ENCODE measurements at places on chromosomes 6 and 20.
A peak's percentile ranks its signal among the peaks of the same experiment; 100 is the strongest.

- no peak for DNase-seq
These were observed 18.4 kb upstream of the IFNGR1 start for GRCh38 chr6:137237413-137238170.

DNA sequence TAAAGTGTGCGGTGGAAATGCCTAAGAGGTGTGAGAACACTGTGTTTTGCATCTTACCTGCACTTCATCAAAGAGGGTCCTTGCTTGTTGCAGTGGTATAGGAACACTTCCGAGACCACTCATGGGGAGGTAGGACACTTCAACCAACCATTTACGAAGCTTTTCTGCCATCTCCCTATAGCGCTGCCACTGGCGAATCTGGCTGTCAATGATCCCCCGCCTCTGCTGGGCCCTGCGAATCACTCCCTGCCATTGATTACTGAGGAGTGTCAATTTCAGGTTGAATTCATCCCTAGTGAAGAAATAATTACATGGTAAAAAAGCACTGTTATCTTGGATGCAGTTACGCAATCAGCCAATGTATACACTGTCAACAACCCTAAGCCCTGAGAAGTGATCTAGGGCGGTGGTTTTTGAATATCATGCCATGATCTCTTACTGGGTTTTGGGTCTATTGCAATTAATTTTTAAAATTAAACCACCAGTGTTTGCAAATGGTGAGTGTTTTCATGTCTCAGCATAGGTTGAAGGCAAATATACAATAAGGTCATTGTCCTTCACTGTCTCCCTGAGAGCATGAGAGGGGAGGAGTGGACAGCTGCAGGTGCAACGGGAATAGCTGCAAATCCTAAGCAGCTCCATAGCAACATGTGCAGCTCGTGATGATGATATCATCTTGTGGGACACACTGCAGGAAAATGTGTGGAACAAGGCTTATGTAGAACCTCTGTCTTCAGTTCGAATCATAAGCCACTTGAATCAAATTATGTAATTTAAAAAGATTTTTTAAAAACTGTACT is 400.6 kb downstream of the ESR1 start:
- no peak for DNase-seq

- DNase-seq, result peak; percentile 56
These were observed 54.1 kb upstream of the PTPRT start for GRCh38 chr20:43243672-43244269.

DNA sequence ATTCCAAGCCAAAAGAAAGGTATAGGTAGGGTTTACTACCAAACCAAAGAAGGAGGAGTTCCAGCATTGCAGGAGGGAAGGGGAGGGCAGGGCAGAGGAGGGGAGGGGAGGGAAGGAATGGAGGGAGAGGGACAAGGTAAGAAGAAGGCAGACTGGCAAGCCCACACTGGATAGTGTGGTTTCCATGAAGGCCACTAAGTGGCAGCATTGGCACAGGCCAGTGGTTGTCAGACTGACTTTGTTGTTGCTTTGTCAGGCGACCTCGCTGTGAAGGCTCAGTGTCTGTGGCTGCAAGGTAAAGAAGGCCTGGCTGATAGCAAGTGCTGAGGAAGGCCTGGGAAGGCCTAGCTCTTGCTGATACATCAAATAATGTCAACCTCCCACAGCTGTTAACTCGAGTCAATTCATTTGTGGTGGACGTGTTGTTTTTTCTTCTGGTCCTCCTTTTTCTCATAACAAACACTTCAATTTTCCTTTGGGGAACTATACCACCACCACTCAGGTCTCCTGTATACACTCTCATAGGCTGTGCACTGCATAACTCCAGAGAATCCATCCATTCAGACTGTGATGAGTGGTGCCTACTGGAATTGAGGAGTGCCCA is 7.7 kb upstream of the ZNF334 start:
- peak; percentile 80 for DNase-seq

GRCh38 chr6:103799971-103800670 is 1059.6 kb downstream of the HACE1 start:
- no peak for DNase-seq

DNA sequence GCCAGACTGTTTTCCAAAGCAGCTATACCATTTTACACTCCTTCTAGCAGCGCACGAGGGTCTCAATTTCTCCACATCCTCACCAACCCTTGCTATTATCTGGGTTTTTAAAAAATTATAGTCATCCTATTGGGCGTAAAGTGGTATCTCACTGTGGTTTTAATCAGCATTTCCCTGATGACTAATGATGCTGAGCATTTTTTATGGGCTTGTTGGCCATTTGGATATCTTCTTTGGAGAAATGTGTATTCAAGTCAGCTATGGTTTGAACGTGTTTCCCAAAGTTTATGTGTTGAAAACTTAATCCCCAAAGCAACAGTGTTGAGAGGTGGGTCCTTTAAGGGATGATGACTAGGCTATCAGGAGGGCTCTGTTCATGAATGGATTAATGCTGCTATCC is 6.7 kb downstream of the MCUR1 start:
- DNase-seq, result no peak

GRCh38 chr6:168232062-168232461 is 87.5 kb downstream of the DACT2 start:
- DNase-seq, result no peak

DNA sequence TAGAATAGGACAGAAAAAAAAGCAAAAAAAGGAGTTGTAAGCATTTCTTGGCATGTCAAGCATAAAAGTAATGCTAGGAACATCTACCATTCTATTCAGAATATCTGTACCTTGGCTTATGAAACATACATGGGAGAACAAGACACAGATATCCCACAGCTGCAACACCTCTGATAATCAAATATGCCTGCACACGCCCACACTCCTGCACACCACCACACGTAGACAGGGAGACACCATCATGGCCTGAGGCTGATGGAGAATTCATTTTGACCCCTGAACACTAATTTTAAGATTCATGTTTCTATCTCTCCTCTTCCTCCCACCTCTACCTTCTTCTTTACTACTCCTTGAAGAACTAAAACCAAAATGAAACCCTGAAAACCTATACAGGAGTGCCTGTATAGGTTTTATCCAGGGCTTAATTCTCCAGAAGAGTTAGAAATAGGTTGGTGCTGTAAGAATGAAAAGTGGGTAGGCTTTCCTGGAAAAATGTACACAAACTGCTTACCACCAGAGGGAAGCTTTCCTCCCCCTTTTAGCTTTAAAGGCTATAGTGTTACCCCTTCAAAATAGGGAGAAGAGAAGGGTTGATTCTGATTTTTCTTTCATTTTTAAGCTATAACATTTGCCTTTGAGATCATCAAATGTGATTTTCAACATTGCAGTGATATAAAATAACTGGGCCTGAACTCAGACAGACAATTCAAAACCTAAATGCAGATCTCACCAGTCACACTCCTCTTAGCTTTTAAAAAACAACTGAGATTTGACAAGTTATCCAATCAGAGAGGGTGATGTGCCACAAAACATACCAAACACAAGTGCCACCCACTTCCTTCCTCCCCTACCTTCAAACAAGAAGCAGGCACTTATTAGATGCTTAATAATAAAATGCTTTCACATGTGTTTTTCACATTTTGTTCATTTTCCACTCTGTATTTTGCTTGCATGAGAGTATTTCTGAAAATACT is 57.9 kb downstream of the ELOVL5 start:
- no peak for DNase-seq

GRCh38 chr6:51141080-51141479 is 322.4 kb downstream of the TFAP2B start:
- no peak for DNase-seq

DNA sequence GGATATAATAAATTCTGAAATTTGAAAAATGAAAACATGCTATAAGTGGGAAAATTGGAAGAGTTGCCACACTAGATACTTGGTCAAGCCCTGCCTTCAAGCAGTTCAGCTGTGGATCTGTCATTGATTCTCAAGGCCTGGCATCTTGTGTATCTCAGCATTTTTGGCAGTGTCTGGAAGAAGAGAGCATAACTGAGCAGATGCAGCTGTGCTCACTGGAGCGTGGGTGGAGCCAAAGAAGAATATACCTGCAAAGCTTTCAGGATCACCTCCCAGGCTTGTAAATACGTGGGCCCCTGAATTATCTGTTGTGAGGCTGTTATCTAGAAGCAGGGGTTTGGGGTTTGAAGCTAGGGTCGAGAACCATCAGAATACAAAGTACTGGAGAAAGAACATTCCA is 31.3 kb upstream of the CHD6 start:
- peak; percentile 16 for DNase-seq

DNA sequence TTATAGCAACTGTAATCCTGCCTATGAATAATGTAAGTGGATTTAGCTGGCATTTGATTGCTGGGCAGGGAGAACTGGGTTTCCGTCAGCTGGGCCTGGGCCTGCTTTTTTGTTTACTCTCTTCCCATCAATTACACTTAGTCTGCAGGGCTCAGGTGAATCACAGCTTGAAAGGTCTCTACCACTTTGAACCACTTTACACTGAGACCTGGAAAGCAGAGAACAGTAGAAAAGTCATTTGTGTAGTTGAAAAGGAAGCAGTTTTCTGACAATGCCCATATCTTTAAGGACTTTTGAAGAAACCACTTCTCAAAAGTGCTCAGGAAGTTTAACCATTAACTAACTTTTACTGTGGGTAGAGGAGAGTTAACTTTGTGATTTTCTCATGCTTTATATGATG is 315.4 kb upstream of the SASH1 start:
- DNase-seq, result peak; percentile 51

DNA sequence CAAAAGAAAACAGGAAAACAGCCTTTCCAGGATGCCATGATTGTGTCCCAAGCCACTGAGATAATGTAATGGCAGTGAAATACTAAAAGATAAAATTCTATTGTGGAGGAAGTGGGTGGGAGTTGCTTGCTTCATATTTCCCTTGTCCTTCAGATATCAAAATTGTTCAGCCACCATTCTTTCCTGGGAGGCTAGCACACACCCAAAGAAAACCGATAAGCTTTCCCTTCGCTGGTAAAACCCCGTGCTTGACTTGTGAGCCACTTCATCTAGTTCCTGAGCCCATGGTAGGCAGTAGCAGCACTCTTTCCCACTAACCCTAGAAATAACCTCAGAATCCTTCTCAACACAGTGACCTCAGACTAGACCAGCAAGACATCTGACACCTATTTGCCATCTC is 357.4 kb upstream of the PLCB4 start:
- no peak for DNase-seq

DNA sequence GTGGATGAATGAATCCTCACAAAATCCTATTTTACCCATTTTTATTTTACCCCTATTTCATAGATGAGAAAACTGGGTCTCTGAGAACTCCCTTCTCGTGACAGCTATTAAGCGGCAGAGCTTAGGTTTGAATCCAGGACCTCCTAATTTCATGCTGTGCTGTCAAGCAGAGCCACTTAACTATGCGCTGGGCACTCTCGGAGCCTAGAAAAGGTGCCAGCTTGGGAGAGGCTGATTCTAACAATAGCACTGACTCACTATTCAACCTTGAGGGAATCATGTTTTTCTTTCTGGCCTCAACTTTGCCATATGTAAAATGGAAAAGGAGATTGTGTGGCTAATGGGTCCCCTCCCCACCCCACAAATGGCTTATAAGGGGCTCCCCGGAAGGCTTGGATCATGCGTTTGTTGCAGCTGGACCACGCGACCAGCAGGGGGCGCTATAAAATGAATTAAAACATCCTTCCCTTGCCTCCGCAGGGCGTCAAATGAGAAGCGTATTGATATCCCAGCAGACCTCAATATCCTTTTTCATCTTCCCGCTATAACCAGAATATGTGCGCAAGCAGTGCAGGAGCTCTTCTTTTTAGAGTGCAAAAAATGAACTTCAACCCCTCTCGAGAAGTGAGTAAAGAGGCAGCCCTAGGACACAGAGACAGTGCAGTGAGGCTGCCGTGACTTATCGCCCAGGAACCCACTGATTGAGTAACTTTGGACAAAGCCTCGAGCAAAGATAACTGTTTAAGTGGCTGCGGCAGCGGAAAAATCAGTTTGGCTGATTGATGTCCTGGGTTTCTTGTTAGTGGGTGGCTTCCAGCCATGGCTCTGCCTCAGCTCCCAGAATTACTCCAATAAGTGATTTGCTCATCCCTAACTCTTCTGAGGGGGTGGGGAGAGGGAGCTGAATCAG is 12.8 kb upstream of the PDYN start:
- DNase-seq, result peak; percentile 51

DNA sequence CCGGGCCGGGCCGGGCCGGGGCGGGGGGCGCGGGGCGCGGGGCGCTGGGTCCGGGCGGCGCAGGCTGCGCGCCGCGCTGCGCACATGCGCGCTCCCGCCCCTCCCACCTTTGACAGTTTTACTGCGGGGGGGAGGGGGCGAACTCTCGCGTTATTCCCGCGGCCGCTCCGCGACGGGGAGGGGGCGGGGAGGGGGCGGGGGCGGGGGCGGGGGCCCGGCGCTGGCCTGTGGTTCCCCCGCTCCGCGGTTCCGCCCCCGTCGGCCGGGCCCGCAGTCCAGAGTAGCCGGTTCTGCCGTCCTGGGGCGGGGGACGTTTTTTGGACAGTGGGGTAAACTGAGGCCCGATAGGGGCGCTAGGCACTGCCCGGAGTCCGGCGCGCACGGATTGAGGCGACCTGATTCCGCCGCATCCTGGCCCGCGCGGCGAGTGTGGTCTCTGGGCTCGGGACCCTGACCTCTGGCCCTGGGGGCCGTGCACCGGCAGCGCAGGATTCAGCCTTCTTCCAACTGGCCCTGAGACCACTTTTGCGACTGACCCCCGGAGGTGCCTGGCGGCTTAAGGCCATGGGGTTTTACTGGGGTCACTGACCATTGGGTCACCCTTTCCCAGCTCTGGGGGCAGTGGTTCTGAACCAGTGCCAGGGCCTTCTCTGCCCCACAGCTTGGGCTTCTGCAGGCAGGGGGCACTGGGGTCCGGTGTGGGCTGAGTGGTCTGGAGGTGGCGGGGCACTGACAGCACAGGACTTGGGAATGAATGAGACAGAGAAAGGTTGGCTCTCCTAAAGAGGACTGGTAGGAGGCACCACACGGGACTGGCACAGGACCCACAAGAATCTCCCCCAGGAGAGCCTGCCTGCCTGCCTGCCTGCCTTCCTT is at the start of gene ZNF512B:
ZNF512B (minus strand) TSS at position 93 of the 876 bp plus-strand sequence. CDS start 1,980 bp downstream, outside the sequence.
- peak; percentile 73 for DNase-seq

DNA sequence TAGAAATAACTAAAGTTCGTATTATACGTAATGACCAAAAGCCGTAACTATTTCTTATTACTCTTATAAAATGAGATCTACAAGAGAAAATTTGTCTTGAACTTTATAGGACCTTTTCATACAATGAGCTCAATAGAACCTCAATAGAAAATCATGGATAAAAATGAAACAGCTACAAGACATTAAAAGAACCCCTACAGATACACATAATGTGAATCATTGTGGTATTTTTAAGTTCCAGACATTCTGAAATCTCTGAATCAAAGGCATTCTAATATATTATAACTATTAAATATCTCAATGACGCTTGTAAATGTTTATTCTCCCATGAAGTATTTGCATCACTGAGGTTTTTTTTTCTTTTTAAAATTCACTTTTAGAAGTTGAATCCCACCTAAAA is 22.2 kb upstream of the POU3F2 start:
- DNase-seq, result no peak

GRCh38 chr6:50998905-50999304 is 180.2 kb downstream of the TFAP2B start:
- no peak for DNase-seq

DNA sequence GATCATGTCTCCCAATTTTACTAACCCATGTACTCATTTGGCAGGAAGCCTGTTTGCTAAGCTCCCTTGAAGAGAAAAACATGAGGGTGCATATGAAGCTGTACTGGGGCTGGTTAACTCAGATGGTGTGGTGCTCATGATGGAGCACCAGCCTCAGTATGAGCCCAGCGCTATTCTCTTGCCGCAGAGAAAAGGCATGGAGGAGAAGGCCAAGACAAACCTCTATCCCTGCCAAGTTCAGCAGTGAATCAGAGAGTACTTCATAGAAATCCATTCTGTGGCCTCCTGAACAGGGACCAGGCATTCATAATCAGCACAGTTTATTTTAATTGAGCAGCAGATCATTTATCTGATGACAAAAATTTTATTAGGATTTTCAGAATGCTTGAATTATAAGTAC is 398.1 kb downstream of the LMBRD1 start:
- no peak for DNase-seq

- DNase-seq, result no peak
These were observed 49.5 kb downstream of the KCNS1 start for GRCh38 chr20:45051204-45052060.
